ENCODE measurements at places on chromosomes 3 and 15.

GRCh38 chr15:40911141-40911540 lies 16.9 kb downstream of the VPS18 start:
- no peak for DNase-seq

- no peak for DNase-seq
Observed at GRCh38 chr3:1355691-1356090, 262.9 kb downstream of the CNTN6 start.

GRCh38 chr3:162376761-162377160 lies 880.2 kb downstream of the OTOL1 start:
- DNase-seq: no peak

- peak; percentile 2 for DNase-seq
Observed at GRCh38 chr15:86183596-86184491, 104.2 kb downstream of the AGBL1 start.

DNA sequence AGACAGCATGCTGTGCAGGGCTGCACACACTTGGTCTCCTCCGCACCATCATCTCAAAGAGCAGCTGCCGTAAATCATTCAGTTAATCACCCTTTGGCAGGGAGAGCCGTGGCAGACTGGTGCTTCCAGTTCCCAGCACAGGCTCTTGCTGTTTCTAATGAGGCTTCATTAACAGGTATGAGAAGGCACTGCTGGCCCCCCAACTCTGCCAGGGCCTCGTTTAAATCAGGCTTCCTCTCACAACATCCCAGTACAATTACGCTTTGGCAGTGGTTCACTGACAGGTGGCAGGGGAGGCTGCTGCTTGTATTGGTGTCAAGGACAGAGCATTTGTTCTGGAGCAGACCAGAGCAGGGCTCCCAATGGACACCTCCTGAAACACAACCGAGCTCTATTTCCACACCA lies 77.1 kb downstream of the BFSP2 start:
- DNase-seq: no peak

DNA sequence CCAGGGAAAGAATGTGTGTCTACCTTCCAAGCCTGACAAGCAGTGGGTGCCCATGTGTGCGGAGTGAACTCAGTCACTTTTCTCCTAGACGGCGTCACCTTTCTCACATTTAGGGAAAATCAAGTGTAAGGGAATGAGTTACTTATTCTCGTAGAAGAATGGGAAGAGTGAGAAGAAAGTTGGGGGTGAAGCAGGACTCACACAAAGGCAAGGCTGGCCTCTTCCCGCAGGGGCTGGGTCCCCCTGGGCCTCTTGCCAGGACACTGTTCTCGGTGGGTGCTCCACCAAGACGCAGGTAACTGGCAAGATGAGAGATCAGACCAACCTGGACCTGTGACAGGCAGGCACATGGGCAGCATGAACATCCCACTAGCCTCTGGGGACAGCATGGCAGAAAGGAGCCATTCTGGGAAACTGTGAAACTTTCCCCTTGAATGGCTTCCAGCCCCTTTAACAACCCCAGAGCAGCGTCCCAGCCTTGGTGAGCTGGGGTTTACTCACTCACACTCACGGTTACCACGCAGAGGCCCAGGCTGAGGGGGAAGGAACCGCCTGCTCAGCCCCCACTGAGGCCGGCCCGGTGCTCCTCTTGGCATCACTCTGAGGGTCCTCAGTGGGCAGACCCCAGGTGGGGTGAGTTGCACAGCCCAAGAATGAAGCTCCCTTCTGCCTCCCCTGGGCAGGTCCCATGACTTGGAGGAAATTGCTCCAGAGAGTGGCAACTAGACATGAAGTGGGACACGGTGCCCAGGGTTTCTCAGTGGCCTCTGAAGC lies 15.0 kb upstream of the SRP14 start:
- no peak for DNase-seq

- DNase-seq: no peak
Observed at GRCh38 chr3:10283638-10284037, 9.1 kb downstream of the GHRL start.

DNA sequence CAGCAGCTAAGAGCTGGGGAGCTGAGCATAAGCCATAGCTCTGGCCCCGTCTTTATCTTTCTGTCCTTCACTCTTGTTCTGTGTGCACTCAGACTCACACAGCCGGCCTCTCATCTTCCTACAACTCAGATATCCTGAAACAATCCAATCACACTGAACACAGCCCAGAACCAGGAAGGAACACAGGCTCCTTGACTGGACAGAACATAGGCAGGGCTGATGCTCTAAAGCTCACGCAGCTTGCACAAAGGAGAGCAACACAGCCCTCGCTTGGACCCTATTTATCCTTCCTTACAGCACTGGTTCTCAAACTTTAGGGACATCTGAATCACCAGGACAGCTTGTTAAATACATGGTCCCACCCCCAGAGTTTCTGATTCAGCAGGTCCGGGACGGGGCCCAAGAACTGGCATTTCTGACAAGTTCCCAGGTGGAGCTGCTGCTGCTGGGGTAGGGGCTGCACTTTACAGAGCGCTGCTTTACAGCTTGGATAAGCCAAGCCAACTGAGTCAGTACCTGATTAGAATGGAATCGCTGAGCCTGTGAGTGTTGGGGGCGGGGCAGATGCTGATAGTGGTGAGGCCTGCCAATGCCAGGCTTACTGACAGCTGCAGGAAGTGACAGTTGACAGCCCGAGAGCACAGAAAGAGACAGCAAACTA lies 65.1 kb downstream of the MRPL46 start:
- DNase-seq: no peak

DNA sequence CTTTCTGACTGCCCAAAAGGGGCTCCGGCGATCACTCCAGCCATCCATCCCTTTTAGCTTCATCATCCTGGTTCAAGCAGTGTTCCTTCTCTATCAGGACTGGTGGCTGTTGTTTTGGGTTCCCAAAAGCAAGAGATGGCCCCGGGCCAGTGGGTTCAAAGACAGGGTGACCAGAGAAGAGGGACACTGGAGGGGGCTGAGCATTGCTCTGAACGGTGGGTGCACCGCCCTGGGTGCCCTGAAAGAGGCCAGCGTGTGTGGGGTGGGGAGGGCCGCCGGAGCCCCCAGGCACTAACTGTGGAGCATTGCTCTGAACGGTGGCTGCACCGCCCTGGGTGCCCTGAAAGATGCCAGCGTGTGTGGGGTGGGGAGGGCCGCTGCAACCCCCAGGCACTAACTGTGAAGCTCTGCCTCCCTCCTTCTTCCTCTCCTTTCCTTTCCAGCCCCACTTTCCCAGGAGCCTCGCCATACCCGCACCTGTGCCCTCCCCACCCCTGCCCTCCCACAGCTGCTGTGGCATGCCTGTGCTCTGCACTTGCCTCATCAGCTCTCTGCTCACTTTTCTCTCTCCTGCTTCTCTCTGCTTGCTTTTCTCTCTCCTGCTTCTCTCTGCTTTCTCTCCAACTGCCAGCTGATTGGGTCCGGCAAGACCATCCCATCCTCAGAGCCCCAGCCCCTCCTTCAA lies 37.4 kb upstream of the OR4F6 start:
- DNase-seq: no peak
